ENCODE measurements at places on chromosomes 13 and 19.

DNA sequence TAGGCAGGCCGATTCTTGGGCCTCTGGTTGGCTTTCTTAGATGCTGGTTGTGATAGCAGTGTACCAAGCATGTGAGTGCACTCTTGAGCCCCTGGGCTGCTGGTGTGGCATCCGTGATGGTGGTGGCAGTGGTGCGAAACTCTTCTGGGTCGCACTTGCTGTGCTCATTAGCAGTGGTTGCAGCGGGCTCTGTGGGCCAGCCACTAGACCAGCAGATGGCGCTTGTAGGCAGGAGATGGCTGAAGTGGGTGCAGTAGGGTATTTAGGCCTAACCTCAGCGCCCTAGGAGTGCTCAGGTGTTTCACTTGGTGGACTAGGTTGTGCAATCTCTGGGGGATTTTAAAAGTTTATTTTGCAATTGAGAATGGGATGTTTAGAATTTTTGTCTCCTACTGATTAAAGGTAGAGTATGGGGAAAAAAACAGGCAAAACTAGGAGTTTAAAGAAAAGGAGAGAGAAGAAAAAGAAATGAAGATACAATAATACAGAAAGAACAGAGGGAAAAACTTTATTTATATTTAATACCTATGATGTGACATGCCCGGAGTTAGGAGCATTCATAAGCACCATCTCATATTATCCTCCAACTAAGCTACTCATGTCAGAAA lies 4.3 kb upstream of the ZNF17 start:
- peak; percentile 17 for DNase-seq

GRCh38 chr13:72120632-72121031 lies 253.6 kb upstream of the DACH1 start:
- no peak for DNase-seq

DNA sequence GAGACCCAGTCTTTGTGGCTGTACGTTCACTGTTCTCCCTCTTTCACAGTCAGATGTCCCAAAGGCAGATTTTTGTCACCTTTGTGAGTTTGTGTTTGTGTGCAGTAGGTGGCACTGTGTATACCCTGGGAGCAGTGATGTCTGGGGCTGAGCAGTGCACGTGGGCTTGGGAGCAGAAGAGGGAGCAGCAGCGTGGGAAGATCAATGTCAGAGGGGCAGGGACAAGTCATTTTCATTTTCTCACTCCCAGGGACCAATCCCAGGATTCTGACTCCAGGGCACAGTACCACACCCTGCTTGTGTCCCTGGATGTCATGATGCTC lies 2.0 kb upstream of the PSG6 start:
- DNase-seq: no peak

- peak; percentile 71 for DNase-seq
These were observed at the start of gene CLPTM1 for GRCh38 chr19:44954649-44955504. Gene CLPTM1, plus strand, starts transcription at chr19:44955380. Its CDS starts 16 bp downstream, at chr19:44955396.

GRCh38 chr19:46978171-46978869 lies 41.3 kb upstream of the NPAS1 start:
- DNase-seq: no peak

DNA sequence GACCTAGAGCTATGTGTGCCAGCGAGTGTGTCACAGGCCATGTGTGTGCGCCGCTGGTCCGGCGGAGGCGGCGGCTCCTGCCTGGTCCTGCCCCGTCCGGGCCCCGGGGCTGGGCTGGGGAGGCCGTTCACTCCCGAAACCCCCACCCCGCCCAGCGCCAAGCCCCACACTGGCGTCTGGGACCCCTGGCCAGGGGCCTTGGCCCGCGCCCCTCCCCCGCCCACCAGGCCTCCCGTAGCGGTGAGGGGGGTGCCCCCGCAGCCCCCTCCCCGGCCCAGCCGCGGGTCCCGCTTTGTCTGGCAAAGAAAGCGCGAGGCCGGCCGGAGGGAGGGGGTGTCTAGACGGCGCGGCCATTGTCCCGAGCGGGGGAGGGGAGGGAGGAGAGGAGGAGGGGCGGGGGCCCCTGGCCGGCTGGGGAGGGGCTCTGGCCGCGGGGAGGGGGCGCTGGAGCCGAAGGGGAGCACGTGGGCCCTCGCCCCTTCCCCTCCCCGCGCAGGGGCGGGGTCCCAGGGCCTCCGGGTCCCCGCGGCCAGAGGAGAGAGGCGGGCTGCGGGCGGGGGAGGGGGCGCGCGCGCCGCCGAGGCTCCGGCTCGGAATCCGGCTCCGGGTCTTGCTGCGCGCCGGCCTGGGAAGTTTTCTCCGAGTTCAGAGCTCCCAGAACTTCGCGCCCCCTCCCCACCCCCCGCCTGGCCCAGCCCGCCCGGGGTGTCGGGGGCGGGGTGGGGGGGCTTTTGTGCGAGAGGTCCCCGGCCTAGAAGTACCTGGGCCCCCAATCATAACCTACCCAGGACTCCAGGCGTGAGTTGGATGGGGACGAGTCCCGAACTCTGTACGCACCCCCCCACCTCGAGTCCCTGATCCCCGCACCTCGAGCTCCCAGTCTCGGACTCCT lies 888 bp downstream of the NOTCH3 start:
- no peak for DNase-seq

Measured in SW 1271 (cell line).